ENCODE measurements at places on chromosomes 5 and 9.

DNA sequence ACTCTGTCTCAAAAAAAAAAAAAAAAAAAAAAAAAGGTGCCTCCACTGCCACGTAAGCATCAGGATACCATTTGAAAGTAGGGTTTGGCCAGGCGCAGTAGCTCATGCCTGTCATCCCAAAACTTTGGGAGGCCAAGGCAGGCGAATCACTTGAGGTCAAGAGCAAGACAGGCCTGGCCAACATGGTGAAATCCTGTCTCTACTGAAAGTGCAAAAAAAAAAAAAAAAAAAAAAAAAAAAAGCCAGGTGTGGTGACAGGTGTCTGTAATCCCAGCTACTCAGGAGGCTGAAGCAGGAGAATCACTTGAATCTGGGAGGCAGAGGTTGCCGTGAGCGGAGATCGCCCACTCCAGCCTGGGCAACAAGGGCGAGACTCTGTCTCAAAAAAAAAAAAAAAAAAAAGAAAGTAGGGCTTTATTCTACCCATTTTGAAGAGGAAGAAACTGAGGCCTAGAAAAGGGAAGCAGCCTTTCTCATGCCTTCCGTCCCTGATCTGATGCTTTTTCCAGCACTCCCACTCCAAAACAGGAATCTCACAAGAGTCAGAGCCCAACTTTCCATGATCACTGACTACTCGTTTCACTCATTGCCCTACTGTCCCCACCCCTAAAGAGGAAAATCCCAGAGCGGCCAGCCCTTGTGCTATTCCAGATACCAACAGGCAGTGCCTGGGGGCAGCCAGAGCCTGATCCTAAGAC is 16.3 kb upstream of the CCIN start:
- H3K4me3 ChIP-seq, result no peak overlapping the region
- peaks cover 51% of the 10 kb centered on the region for H3K36me3 ChIP-seq
- no peak for DNase-seq
- peaks cover 58% of the 10 kb centered on the region for H3K4me1 ChIP-seq
- peak overlapping the region; percentile 16 for H3K27ac ChIP-seq

DNA sequence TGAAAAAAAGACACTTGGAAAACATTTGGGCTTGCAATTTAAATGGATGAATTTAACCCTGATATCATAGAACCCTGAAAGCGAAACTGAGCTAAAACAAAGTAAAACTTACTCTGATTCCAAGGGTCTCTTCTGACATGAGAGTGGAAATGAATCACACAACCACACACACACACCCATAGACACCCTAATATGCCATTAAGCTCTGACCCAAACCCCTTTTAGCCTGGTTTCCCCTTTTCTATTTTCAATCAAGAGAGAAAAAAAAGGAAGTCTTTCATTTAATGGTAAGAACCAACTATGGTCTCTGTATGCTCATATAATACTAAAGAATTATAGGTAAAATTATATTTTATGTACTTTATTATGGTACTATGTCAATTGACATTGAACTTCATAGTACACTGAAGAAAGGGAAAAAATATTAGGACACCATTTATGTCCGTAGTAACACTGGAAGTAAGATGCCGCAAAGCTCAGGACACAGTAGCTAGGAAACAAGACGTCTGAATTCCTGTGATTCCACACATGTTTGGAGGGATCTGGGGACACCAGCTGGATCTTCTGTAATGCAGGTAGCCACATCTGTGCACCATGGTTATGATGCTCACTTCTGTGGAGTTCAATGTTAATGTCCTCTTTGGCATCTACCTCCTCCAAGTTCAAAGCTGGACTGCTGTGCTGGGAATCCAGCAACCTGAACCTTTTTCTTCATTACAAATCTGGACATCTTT is 95.8 kb downstream of the PCSK1 start:
- no peaks in the 10 kb centered on the region for H3K36me3 ChIP-seq
- H3K27me3 ChIP-seq, result peaks cover 20% of the 10 kb centered on the region
- DNase-seq, result no peak
- no peaks in the 10 kb centered on the region for H3K4me1 ChIP-seq

- peaks cover 56% of the 10 kb centered on the region for H3K4me1 ChIP-seq
- peak overlapping the region; percentile 89 for H3K4me3 ChIP-seq
- peaks cover 9% of the 10 kb centered on the region for H3K36me3 ChIP-seq
- peak; percentile 80 for DNase-seq
- H3K27ac ChIP-seq, result peak overlapping the region; percentile 99
These were observed 778 bp downstream of the TRIM41 start for GRCh38 chr5:181223729-181224389.

DNA sequence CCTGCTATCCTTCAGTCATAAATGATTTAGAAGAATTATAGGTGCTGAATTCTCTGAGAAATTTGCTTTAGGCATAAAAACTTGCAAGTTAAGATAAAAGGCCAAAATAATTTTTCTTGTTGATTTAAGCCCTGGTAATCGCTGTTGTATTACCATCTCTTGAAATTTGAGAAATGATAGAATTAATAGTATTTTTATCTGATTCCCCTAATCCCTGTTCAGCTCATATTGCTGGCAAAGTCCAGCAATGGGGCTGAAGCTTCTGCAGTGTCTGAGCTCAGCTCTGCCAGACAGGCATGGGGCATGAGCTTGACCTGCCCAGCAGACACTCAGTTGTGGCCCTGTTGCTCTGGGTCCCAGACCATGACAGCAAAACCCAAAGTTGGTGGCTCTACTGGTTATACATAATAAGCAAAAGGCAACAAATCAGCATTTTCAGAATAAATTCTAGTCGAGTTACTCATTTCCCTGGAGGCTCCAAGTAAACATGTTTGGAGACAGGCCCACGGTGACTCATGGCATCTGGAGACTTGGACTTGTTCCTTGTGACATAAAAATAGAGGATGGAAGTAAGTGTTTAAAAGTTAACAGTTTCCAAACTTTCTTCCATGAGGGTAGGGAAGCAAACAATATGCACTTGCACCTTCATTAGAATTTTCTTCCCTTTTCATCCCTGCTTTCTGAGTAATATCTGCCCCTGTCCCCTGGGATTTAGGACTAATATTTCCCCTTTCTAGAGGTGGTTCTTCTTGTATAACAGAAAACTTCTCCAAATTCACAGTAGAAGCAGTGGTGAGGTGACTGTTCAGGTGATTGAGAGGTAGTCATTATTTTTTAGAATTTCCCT is 60.2 kb upstream of the SLC2A8 start:
- H3K4me3 ChIP-seq, result no peak overlapping the region
- no peak for DNase-seq
- H3K27me3 ChIP-seq, result no peaks in the 10 kb centered on the region
- H3K4me1 ChIP-seq, result no peaks in the 10 kb centered on the region
- H3K27ac ChIP-seq, result no peak overlapping the region
- no peaks in the 10 kb centered on the region for H3K36me3 ChIP-seq

DNA sequence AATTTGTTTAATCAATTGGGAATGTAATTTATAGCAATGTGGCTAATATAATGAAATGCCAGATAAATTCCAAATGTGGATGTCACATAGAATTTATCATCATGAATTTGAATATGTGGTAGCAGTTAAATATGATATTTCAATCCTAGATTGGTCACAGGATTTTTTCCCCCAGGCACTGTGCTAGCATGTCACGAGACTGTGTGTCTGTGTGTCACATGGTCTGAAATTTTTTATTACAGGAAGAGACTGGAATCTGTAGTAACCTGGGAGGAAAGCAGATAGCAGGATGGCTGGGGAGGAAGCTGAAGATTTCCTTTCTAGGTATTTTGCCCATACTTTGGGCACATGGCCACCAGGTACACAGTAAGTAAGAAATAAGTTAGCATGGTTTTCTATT is 35.4 kb upstream of the MSH3 start:
- DNase-seq, result no peak
- peaks cover 20% of the 10 kb centered on the region for H3K36me3 ChIP-seq
- H3K4me1 ChIP-seq, result peaks cover 15% of the 10 kb centered on the region
- no peak overlapping the region for H3K27ac ChIP-seq
- H3K27me3 ChIP-seq, result no peaks in the 10 kb centered on the region
- H3K4me3 ChIP-seq, result no peak overlapping the region

Data from activated CD8-positive, alpha-beta memory T cell treated with anti-CD3 and anti-CD28 coated beads, Interleukin-2, amount 10 ng/mL, durations not matched to agents 7 days and 5 days (primary cell).